ENCODE measurements at places on chromosomes 7 and 10. TPM values are rescaled to one million over a fixed set of nuclear protein-coding genes. Genes with fewer than 3 reads are reported as not detected.

Gene KLF14
- total RNA-seq: under 0.01 TPM

Gene NPY4R2
- total RNA-seq: 0.19 TPM

Gene EVX1
- total RNA-seq: not detected

Gene CABCOCO1
- total RNA-seq: not detected

Gene MEOX2
- total RNA-seq: 43.3 TPM

Gene SYNPO2L
- under 0.01 TPM for total RNA-seq
